ENCODE measurements at places on chromosomes 7 and 10.

- peak; percentile 89 for DNase-seq
Observed at GRCh38 chr10:97072851-97073665, 112.7 kb downstream of the SLIT1 start.

DNA sequence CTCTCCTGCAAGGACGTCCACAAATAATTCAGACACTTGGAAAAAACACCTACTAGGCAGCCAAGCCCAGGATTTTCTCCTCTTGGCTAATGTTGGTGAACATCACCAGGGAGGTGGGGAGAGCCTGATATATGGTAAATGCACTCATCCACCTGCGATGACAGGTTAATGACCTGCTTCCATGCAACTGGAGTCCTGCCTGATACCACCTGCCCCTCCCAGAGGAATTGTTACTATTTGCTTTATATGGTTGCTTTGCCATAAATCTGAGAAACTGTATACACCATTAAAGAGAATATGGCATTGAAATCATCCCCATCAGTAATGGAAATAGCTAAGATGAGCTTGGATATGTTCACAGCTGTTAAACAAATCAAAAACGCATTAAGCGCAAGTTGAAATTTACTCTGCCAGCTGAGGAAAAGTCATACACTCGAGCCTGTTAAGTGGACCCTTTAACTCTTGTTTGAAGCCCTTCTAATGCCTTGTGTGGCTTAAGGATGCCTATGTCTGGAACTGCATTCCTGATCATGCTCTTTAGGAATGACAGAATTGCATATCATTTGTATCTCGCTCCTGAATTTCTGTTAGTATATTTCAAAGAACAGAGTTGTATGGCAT is 208.3 kb downstream of the PRPF18 start:
- DNase-seq = no peak

DNA sequence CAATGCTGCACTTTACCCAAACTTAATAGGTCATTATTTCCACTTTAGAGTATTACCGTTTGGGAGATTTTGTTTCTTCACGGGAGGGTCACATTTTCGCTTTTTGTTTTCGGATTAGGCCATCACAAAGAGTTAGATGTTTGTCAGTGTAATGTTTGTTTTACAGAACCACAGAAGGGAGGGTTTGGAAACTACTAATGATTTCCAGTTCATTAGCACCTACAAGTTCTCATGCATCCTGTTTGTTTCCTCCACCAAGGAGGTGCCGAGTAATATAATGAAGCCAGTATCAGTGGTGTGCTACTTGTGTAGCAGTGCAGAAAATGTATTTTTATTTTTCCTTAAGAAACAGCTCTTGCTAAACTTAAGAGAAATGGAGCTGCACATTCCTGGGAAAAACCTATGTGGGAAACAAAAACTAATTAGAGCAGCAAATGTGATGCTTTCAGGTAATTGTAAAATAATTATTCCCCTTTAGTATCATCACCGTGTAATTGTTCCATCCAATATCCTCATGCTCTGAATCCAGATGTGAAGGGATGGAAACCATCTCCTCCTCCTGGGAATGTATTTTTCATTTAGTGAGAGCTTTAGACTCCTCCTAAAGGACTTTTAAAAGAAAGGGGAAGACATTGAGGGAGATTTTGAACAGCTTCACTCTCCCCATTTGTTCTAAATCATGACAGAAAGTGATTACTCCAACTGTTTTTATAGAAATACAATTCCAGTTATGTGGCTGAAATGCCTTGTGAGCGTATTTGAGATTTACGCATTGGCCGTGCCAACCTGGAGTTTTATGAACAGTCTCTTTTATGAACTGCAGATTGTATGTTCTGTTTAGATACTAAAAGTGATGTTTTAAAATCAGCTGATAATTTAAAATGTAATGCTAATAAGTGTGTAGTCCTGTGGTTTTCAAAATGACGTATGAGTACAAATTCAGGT is 5.6 kb downstream of the CELF2 start:
- DNase-seq = no peak

DNA sequence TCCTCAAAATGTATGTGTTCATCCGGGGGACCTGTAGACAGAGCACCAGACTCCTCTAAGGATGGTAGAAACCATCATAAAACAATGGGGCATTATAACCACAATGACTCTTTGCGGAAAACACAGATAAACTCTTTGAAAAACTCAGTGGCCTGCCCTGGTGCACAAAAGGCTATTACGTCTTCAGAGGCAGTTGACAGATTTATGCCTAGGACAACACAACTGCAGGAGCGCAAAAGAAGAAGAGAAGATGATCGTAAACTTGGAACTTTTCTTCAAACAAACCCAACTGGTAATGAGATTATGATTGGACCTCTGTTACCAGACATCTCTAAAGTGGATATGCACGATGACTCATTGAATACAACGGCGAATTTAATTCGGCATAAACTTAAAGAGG is 6.0 kb downstream of the RBM48 start:
- DNase-seq = no peak

DNA sequence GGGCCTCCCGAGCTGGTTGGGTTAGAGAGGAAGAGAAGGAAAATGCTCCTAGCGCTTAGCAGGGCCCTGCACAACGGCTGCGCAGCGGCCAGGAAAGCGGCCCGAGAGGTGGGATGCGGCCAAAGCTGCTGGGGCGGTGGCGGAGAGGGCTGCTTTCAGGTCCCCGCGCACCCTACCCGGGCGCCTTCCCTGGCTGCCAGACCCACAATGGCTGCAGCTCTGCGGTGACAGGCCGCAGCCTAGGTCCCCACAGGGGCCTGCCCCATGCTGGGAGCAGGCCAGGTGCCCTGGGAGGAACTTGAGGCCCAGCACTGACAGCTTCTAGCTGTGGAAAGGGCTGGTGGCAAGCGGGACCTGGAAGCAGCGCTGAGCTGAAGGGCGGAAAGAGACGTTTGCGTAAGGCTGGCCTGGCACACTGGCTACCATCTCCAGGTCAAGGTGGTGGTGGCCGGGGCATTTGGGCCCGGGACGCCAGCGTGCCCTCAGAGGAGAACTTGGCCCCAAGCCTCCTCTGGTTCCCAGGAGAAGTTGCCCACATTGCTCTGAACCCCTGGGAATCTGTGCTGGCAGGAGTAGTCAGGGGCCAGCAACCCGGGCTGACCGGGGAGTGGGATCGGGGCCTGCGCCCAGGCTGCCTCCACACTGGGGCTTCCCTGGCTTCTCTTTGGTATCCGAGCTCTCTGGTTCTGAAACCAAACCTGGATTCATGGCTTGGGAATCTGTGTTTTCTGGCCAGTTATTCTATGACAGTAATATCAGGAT is 72.9 kb upstream of the ZNF804B start:
- DNase-seq = no peak

DNA sequence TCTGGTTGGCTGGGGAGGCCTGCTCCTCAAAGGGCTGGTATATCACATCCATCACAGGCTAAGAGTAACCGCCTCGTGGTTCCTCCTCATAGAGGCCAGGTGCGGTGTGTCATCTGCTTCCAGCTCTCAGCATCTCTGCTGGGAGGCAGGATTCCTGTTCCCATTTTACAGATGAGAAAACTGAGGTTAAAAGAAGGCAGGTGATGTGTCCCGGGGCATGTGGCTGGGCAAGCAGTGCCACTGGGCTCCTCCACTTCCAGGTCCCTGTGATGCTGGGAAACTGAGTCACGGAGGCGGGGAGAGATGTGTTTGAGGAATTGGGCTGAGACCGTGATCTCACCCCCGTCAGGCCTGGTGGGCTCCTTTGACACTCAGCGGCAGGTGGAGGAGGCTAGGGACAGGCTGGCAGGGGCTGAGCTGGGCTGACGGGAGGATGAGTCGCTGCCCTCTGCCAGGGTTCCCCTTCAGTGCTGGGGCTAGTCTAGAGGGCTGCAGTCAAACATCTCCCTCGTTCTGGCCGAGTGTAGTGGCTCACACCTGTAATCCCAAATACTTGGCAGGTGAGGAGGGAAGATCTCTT is 9.4 kb downstream of the ARPC1B start:
- DNase-seq = no peak

GRCh38 chr10:103451831-103452505 is at the start of gene CALHM2:
CALHM2 (minus strand) TSS chr10:103452370; CDS start chr10:103449941, 2,429 bp downstream.
- peak; percentile 80 for DNase-seq

GRCh38 chr7:28180364-28181147 is at the start of gene JAZF1:
JAZF1 (minus strand) TSS chr7:28180795.
- DNase-seq = peak; percentile 83

DNA sequence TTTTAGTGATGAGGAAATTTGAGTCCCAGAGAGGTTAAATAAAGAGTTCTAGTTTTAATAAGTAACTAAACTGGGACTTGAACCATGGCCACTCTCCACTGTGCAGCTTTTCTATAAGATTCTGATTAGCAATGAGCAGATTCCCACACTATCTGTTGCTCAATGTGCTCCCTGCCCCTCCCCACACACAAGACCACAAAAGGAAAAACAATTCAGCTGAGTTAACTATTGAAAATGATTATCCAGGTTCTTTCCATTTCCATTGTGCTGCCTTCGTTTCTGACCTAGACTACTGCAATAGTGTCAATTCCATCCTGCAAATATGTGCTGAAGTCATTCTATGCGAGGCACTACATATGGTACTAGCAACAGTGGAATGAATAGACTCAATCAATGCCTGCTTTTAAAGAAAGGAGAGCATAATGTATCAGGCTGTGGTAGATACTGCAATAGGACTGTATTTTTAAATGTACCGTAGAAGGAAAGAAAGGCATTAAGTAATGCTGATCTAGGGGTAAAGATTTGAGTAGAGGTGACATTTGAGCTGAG is 97.0 kb downstream of the SEMA3C start:
- no peak for DNase-seq

GRCh38 chr10:62050893-62051433 is 149.5 kb downstream of the ARID5B start:
- no peak for DNase-seq

DNA sequence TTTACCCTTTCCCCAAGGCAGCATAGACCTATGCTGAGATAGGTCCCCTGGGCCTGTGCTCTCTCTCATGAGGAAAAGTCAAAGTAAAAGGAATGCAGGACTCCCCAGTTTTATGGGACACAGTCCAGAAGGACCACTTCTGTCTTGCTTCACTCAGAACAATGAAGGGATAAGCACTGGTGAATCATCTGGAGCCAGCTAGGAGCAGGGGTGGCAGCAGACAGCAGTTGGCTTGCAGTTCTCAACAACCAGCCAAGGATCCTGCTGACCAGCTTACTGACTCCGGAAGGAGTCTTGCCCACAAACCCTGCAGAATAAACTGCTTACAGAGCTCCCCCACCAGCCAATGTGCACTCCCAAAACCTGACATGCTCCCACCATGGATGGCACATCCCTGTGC is 152.1 kb upstream of the GHITM start:
- DNase-seq = no peak

DNA sequence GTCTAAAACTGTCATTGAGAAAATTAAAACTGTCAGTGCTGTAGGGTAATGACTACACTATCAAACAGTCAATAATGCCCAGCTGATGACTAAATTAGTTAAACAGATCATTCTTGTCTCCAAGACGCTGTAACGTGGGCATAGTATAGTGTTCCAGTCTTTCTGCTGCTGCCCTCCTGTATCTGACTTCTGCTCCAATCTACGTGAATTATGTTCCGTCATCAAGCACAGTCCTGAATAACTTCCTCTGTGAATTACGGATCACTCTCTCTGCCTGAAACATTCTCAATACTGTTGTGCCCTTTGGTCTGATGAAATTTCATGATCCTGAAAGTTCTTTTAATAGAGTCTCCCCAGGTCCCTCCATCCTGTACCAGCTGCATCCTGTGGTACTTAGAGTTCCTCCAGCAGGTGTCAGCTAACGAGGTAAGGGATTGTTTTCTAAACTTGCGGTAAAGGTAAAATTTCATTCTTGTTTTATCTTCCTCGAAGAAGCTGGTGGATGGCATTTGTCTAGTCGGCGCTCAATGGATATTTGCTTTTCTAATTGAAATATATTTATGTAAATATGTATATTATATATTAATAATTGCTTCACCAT is 393.5 kb upstream of the ADARB2 start:
- DNase-seq = no peak

GRCh38 chr10:55224007-55224781 is 423.2 kb upstream of the PCDH15 start:
- DNase-seq = no peak

DNA sequence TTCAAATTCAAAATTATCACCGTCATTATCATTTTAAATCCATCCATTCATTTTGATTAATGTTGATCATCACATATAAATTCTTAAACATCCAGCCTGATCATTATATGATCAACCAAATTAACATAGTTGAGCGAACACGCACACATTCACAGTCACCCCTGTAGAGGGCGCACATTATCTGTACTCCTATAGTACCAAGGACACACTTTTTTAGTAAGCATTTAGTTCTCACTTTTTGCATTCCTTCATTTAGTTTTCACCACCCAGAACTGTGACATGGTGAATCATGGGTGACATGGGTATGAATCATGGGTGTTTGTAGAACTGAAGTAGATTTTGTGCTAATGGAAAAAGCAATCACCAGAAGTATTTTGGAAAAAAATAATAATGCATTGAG is 26.0 kb upstream of the ZNF735 start:
- DNase-seq = no peak

DNA sequence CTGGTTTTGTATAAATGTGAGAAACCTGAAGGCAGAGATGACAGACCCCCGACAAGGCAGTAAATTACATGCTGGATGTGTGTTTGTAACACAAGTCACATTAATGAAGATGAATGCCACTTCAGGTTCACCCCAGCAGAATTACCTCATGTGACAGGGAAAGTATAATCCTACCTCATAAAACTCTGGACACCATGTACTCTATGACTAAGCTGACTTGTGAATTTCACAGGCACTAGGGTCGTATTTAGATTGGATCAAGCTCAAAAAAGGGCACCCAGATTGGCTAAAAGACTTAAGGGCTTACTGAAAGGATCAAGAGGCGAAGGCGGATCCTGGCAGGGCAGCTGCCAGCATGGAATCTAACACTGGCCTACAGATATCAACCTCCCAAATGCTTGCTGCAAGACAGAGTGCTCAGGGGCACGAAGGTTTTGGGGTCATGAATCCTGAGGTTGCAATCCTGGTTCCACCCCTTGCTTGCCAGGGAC is 161.4 kb downstream of the PIP4K2A start:
- DNase-seq = no peak

DNA sequence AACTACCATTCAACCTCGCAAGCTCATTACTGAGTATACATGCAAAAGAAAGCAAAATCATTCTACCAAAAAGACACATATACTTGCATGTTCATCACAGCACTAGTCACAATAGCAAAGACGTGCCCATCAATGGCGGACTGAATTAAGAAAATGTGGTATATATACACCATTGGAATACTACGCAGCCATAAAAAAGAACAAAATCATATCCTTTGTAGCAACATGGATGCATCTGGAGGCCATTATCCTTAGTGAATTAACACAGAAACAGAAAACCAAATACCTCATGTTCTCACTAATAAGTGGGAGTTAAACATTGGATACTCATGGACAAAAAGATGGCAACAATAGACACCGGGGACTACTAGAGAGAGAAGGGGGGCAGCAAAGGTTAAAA is 6.4 kb downstream of the TRDMT1 start:
- DNase-seq = no peak

- DNase-seq = no peak
Observed at GRCh38 chr10:124040451-124041188, 52.8 kb downstream of the CHST15 start.

- DNase-seq = peak; percentile 40
Observed at GRCh38 chr7:36277249-36277542, 112.5 kb upstream of the ANLN start.

All from ecto neural progenitor cell (in vitro differentiated cells).